ENCODE measurements at places on chromosomes 5 and 9.

- no peak for DNase-seq
These were observed 37.3 kb upstream of the NOTCH1 start for GRCh38 chr9:136582977-136583735.

GRCh38 chr5:125227333-125228095 is 481.1 kb upstream of the ZNF608 start:
- no peak for DNase-seq

DNA sequence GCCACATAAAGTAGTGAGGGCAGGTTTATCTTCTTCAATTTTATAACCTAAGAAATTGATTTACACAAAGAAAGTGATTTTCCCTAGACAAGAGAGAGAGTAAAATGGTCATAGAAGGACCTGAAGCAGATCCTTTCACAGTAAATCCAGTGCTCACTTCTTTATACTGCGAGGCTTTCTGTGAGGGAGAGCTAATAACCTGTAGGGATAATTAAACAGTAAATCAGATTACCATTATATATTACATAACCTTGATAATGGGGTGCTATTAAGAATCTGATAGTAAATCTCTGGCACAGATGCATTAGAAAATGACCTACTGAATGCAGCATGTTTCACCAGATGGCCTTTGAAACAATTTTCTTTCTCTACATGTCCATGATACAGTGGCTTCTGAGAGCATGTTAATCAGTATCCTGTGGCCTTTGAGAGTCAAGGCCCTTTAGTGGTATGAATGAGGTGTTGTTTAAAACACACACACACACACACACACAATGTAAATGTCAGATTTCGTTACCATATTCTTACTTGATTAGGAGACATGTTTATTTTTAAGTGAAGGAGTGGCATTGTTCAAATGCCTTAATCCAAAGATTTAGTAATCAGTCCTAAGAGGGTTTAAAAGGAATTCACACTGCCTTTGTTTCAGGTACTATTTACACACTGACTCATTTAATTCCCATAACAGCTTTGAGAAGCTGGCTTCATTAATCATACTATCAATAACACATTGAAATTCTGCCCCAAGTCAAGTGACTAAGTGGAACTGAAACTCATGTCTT is 124.7 kb downstream of the ALDH1A1 start:
- DNase-seq: no peak

DNA sequence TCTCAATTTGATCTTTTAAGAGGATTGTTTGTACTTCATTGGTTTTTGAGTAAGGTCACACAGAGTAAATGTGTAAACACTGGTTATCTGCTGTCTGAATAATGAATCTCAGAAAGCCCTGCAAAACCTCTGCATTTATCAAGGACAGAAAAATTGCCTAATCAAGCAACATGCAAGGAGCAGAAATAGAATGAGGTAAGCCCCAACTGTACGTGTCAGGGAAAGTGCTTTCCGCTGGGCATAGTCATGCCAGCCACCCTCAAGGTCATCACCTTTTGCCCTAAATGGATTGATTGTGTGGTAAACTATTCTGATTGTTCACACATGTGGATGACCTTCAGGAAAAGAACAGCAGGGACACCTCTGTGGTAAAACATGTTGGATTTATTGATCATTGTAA is 376.9 kb upstream of the KCNN2 start:
- no peak for DNase-seq

GRCh38 chr9:98500337-98500919 is 208.3 kb downstream of the GABBR2 start:
- no peak for DNase-seq

DNA sequence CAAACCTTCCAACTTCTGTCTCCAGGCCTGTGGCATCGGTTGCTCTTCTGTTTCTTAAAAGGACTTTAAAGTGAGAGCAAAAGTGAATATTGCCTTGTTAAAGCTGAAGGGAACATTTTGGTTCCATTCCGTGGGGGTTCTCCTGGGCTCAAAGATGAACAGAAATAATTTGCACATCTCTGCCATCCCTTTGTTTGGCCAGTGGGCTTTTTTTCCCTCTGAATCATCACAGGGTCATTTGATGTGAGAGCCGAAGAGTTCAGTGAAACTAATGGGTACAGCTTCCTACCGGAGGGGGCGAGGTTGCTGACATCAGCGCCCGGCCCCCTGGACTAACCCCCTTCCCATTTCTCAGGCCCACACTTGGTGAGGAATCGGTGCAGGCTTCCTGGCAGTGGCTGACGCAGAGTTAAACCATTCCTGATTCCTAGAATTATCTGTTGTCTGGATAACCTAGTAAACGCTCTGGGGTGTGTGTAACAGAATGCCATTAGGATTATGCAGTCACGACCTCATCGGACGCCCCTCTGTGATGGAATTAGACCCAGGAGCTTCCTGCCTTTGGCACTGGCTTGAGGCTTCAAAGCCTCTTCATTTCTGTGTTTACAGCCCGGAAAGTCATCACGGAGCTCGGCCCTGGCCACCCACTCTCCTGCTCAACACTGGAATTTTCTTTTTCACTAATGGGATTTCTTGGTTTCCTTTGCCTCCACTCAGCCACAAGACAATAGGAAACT is 61.6 kb upstream of the RPL26L1 start:
- DNase-seq: no peak

DNA sequence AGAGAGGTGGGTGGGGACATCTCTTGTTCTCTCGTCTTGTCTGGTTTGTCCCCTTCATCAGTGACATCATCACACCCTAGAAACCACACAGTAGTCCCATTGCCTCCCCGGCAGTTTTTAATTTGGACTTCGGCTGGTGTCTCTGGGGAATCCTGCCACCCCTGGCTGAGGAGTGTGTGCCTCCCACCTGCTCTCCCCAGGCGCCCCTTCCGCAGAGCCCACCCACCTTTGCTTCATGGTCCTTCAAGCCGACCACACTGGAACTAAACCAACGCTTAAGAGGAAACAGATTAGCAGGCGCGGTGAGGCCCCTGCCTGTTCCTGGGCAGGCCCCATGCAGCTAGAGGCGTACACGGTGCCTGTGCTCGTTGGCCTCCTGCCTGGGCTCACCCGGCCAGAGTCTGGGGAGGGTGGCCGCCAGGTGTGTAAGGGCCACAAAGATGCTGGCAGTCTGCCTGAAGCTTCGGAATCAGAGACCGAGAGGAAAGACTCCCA is 107.6 kb upstream of the SPRY4 start:
- no peak for DNase-seq

DNA sequence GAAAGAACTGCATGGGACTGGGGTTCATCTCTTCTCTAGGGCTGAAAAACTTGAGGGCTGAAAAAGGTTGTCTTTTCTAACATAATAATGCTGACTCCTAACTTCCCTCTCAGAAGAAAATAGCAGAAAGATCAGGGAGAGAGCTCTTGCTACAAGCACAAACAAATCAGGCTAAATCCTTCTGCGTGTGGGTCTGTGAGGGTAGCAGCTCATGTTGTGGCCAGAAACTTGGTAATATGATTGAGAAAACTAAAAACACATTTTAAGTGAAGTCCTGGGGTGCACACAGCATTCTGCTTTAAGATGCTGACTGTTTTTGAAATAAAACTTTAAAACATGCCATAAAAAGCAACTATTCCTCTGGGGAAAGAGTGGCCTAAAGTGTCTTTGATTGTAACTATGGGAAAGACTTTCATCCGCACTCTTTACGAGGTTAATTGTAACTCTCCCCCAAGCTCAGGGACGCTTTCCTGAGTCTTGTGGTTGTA is 56.7 kb downstream of the SAXO1 start:
- no peak for DNase-seq

- peak; percentile 61 for DNase-seq
These were observed 42.8 kb downstream of the SNX30 start for GRCh38 chr9:112793213-112793810.

DNA sequence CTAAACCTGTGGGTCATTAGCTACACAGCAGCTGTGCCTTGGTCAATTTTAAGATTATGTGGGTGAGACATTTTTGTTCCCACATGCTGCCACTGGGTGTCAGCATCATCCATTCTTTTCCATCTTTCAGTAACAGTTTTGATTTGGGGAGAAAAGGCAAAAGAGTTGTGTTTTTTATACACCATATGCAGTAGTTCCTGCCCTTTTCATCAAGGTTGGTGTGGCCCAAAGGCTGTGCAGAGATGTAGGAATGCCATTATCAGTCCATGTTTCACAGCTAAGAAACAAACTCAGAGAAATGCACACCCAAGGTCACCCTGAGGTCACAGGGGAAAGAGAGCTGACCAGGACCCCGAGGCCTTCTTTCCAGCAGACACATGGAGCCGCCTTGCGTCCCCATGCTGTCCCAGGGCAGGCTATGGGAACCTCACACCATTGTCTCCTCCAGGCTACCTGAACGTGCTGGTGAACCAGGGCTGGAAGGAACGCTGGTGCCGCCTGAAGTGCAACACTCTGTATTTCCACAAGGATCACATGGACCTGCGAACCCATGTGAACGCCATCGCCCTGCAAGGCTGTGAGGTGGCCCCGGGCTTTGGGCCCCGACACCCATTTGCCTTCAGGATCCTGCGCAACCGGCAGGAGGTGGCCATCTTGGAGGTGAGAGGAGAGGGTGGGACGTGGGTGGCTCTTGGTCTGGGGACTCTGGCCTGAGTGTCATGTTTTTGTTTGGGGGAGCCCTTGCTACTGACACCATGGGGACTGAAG is 27.8 kb upstream of the GRPEL2 start:
- DNase-seq: no peak

- no peak for DNase-seq
These were observed 7.7 kb upstream of the DMRT2 start for GRCh38 chr9:1042466-1042865.

GRCh38 chr5:111243318-111243717 is 19.1 kb downstream of the CAMK4 start:
- DNase-seq: no peak

DNA sequence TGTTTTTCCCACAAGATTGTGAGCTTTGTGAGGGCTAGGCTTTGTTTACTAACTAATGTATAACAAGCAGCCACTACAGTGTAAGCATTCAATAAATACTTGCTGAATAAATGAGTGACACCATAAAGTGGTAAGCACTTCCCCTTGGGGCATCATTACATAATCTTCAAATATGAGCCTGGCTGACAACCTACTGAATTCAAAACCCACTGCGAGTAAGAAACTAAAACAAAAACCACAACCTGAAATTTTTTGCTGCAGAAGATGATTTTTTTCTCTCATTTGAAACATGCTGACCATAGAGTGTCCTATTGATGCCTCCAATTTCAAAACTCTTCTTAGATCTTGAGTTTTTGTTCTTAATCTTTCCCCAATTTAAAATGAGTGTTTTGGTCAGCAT is 331.3 kb upstream of the CCNG1 start:
- no peak for DNase-seq

DNA sequence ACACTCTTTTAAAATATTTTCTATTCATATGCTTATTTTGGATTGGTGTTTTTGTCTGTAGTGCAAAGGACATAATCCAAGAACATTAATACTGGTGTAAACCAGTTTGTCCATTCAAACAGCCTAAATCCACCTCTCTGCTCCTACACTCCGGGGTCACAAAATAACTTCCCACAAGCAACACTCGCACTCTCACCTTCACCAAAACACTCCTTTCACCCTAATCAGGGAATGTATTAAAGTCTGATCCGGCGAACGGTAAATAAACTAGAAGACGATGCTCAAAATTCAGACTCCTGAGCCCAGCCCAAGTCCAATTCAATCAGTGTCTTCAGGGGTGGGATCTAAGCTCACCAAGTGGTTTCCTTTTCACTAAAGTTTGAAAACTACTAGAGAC is 649 bp downstream of the AP3B1 start:
- DNase-seq: no peak

DNA sequence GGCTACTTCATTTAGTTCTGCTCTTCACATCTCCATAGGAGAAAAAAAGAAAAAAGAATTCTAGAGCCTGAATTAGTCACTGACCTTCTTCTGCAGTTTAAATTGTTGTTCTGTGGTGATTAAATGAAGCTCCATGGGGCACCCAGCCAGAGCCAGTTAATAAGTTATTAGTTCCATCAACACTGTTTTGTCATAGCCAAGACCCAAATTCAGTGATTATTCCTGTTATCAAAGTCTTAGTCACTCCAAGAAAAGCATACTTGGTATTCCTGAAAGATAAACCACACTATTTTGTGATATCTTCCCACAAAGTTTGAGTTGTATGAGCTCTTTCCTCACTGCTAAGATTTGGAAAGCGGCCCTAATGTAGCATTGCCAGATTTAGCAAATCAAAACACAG is 134.8 kb upstream of the RGMB start:
- DNase-seq: no peak

DNA sequence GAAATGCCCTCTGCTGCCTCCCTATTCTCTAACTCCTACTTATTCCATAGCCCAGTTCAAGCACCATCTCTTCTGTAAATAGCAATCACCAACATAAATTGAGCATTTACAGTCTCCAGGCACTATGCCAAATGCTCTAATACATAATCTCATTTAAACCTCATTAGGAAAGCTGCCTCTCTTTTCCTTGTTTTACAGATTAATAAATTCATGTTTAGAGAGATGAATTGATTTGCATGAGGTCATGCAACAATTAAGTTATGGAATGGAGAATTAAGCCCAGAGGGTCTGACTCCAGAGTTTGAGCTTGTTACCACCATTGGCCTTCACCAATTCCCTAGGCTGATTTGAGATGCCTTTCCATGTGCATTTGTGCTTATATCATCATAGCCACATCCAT is 23.4 kb upstream of the RFX3 start:
- no peak for DNase-seq

GRCh38 chr5:82275216-82275664 is 2.9 kb downstream of the RPS23 start:
- DNase-seq: no peak

GRCh38 chr5:6729386-6730310 is 16.4 kb downstream of the TENT4A start:
- DNase-seq: no peak

- no peak for DNase-seq
These were observed 680 bp downstream of the GPX8 start for GRCh38 chr5:55160493-55161209.

DNA sequence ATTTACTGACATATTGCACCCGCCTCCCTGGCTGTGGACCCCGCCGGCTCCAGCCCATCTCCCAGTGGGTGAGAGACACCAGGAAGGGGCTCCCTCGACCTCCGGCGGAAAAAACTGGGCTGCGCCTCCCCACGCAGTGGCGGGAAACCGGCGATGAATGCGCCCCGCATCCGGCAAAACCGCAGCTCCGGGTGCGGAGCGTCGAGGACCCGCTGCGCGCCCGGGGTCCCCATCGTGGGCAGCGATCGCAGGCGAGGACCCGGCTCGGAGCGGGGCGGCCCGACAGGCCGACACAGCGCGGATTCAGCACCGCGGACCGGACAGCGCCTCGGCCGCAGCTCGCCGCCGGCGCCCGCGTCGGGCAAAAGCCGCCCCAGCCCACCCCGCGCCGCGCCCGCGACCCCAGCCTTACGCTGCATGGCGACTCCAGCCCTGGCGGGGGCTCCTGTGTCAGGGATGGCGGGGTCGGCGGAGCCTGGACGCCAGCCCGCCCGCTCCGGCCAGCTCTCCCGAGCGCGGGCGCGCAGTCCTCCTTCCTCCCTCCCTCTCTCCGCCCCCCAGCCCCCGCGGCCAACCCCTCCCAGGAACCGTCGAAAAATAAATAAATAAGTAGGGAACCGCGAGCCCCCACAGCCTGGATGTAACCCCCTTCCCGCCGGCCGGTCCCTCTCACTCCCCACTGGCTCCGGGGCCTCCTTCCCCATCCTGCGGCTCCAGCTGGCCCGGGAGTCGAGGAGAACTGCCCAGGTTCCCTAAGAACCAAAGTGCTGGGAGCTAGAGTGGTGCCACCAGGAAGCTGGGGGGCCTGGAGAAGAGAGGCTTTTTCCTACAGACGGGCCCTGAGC is 3.1 kb downstream of the LHX3 start:
- no peak for DNase-seq

- DNase-seq: no peak
These were observed 299.2 kb downstream of the ELAVL2 start for GRCh38 chr9:23526806-23527205.

Data from activated CD8-positive, alpha-beta memory T cell treated with anti-CD3 and anti-CD28 coated beads for 1 hour (primary cell).